ENCODE measurements at places on chromosomes 12 and 14.

- DNase-seq: no peak
Observed at GRCh38 chr12:82406651-82407050, 48.3 kb downstream of the METTL25 start.

- DNase-seq: no peak
Observed at GRCh38 chr12:93673084-93673483, 4.1 kb upstream of the CRADD start.

GRCh38 chr14:102667703-102668102, 75.3 kb downstream of the RCOR1 start:
- no peak for DNase-seq

GRCh38 chr12:105960319-105961083, 178.3 kb downstream of the NUAK1 start:
- no peak for DNase-seq

GRCh38 chr12:26402648-26403047, 207.3 kb downstream of the SSPN start:
- DNase-seq: no peak

GRCh38 chr12:110004598-110004997, 5.4 kb downstream of the ANKRD13A start:
- peak; percentile 36 for DNase-seq

DNA sequence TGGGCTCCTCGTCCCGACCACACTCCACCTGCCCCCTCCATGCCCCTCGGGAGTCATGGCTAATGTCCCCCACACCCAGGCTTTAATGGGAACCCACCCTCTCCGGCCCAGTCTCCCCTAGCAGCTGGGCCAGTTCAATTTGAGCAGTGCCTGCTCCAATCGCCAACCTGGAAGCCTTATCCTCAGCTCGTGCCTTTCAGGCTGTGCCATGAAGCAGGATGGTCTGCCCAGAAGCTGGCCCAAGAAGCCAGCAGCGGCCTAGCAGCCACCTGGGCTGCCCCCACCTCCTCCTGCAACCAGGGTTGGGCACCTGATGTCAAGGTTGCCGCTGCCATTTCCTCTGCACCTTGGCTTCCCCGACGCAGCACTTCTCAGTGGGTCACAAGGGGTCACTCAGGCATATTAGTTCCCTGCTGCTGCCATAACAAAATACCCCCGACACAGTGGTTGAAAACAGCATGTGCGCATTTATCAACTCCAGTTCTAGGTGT, 2.3 kb upstream of the CLBA1 start:
- no peak for DNase-seq

DNA sequence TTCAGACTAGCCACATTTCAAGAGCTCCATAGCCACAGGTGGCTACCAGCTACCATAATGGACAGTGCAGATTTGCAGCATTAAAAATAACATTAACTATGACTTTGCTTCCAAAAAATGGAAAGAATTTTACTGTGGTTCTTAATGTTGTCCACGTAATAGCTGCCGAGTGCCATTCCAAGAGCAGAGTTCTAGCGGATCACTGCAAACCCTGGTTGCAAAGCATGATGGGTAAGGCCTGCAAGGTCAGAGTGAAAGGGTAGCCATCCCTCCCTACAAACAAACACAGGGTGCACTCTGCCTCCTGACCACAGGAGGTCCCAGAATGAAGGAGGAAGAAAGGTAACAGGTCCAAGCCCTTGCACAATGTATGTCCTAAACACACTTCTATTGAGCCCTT, 157.6 kb downstream of the DPF3 start:
- DNase-seq: no peak

- DNase-seq: no peak
Observed at GRCh38 chr14:68982581-68982980, 3.5 kb upstream of the ACTN1 start.

- DNase-seq: no peak
Observed at GRCh38 chr12:118706437-118706836, 274.9 kb upstream of the SRRM4 start.

DNA sequence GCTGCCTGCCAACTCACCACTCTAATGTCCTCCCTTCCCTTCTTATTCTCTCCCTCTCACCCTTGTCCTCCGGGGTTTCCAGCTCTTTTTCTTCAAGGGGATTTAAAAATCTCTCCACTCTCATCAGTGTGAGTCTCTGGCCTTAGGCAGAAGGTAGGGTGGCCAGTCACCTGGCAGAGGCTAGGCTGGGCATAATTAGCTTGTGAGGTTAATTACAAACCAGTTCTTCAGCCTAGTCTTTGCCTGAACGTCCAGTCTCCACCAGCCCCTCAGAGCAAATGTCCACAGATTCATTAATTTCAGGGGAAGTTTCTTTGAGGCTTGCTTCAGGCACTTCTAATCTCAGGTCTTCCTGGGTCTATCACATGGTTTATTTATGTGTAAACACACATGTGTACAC, 6.7 kb downstream of the KRT7 start:
- no peak for DNase-seq

DNA sequence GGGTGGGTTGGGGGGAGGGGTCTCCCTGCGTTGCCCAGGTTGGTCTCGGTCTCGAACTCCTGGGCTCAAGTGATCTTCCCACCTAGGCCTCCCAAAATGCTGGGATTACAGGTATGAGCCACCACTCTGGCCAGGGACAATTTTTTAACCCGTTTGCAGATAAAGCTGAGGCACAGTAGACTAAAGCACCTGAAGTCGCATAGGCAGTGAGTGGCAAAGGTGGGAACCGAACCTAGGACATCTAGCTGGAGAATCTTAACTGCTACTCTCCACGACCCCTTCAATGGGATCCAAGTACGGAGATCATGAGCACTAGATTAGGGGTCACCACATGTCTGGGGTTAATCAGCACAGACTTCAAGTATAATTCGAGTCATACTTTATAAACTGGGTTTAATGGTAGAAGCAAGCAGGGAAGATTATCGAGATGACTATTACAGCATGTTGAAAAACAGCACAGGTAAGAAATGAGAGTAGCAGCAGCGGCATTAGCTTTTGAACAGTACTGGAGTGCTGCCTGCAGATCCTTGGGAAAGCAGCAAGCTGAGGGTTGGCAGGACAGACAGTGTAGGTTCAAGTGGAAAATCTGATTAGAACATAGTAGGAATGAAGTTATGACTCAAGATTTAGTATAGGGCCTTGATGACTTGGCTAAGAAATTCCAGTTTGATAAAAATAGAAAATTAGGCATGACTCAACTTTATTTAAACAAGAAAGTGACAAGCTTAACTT, 23.9 kb downstream of the NID2 start:
- no peak for DNase-seq

All from CD4-positive, alpha-beta T cell treated with Interleukin-17A for 1 hour (primary cell).